ENCODE measurements at places on chromosomes 5 and 9. TPM values are rescaled to one million over a fixed set of nuclear protein-coding genes. Genes with fewer than 3 reads are reported as not detected.

- DNase-seq: no peak
Measured at GRCh38 chr5:79727451-79728355, 38.1 kb downstream of the CMYA5 start.

DNA sequence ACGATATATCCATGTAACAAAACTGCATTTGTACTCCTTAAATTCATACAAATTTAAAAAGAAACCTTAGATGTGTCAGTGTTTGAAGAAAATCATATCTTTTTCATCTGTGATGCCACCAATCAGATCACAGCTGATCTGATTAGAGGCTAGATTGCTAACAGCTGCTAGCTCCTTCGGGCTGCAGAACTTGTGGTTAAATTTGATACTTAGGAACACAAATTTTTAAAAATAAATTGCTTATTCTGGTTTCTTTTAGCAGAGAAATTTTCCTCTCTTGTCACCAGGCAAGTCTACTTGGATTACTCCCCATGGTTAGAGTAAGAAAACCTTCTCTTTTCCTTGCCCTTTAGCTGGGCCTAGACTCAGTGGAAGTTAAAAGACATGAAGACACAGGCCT lies 94.6 kb upstream of the RANBP6 start:
- DNase-seq: no peak

GRCh38 chr9:129549684-129550083 lies 71.2 kb downstream of the C9orf50 start:
- DNase-seq: peak; percentile 74

DNA sequence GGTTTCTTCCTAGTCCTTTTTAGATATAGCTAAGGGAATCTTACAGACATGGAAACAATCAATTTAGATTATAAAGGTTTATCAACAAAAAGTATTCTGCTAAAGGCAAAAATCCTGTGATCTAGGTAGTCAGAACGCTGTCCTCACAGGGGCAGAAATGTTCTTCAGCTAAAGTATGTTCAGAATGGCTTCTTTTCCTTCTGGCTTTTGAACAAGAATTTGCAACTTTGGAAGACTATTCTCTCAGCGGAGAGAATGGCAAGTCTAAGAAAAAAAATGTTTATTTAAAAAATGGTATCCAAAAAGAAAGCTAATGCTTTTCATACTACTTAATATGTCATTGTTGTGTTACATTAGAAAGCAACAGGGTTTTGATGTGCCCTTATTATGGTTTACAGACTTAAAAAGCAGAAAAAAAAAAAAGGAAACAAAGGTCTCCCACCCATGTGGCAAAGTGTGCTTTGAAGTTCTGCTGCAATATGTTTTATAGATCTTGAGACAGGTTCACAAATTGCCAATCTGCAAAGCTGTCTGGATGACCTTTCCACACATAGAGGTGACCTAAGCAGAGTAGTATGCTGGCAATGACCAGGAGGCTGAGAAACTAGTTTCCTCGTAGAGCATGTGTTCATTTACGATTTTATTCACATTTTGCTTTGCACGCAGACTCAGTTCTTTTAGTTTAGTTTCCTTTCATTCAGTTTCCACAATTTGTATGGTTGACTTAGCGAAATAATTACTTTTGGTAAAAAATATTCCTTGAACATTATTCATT lies 45.1 kb upstream of the PJA2 start:
- no peak for DNase-seq

- DNase-seq: no peak
Measured at GRCh38 chr5:87002485-87002884, 265.2 kb upstream of the RASA1 start.

DNA sequence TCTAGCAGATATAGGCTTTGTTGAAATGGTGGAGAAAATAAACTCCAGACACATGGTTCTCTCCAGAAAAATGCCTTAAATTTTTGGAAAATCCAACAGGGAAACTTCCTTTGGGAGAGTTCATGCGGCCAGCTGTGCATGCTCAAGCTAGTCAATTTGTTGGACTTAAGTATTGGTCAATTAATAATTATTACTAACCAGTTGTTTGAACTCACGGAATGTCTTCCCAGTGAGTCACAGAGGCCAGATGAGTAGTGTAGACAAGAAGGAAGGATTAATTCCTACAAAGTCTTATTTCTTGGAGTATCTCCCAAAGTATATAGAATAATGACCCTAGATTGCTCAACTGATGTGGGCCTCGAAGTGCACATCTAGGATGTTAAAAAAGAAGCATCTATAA lies 103.6 kb downstream of the MACIR start:
- DNase-seq: no peak

- DNase-seq: no peak
Measured at GRCh38 chr5:89582768-89583339, 699.9 kb upstream of the MEF2C start.

DNA sequence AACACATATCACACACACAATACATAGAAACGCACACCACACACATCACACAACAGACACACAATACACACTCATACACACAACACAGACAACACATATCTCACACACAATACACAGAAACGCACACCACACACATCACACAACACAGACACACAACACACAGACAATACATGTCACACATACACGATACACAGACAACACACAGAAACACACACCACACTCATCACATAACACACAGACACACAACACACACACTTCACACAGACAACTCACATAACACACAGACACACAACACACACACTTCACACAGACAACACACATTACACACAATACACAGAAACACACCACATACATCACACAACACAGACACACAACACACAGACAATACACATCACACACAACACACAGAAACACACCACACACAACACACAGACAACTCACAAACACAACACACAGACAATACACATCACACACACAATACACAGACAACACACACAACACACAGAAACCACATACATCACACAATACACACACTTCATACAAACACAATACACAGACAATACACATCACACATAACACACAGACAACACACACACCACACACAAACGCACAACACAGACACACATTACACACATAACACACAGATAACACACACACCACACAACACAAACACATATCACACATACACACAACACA lies 4.3 kb upstream of the CCDC187 start:
- DNase-seq: no peak

The ACTBL2 gene
- polyA plus RNA-seq: not detected

The GLDC gene
- 3.8 TPM for polyA plus RNA-seq

The CDH9 gene
- polyA plus RNA-seq: 0.13 TPM
